Fibroblast of skin of left quadriceps (primary cell): ENCODE measurements at places on chromosomes 12 and 14.

DNA sequence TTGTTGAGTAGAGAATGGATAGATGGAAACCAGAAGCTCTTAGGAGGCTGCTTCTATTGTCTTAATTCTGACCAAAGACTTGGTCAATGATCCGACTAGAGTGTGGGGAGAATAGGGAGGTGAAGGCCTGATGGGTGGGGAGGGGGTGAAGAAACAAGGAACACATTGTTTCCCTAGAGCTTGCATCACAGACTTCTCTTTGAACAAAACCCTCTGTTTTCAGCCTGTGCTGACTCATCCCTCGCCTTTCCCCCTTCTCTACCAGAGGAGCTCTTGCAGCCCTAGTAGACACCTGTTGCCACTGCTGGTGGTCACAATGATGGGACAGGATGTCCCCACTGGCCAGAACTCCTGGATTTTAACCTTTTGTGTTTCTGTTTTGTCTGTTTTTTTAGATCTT, 46.8 kb upstream of the CISTR start:
- no peak for DNase-seq

GRCh38 chr12:53638057-53638456, 11.9 kb upstream of the ATF7 start:
- DNase-seq = no peak

DNA sequence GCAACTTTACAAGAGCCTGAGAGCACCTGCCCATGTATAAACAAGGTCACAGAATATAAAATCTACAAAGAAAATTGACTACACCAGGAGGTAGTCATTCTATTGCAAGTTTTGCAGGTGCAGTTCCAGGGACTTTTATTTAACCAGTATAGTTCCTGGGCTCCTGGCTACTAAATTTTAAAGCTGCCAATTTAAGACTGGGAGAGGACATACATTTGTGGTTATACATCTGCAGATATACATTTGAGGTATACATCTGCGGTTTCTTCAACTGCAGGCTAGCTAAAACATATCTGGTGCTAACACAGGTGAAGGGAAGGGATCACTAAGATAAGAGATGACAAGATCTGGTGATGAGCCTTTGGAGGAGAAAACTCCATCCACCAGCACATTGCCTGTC, 30.2 kb downstream of the BBS10 start:
- no peak for DNase-seq

- DNase-seq = peak; percentile 63
Measured at GRCh38 chr12:77995436-77996167, 164.9 kb downstream of the NAV3 start.

GRCh38 chr14:100246809-100247428, 8.0 kb downstream of the YY1 start:
- DNase-seq = peak; percentile 16

GRCh38 chr12:115897729-115898128, 379.8 kb downstream of the MED13L start:
- no peak for DNase-seq

DNA sequence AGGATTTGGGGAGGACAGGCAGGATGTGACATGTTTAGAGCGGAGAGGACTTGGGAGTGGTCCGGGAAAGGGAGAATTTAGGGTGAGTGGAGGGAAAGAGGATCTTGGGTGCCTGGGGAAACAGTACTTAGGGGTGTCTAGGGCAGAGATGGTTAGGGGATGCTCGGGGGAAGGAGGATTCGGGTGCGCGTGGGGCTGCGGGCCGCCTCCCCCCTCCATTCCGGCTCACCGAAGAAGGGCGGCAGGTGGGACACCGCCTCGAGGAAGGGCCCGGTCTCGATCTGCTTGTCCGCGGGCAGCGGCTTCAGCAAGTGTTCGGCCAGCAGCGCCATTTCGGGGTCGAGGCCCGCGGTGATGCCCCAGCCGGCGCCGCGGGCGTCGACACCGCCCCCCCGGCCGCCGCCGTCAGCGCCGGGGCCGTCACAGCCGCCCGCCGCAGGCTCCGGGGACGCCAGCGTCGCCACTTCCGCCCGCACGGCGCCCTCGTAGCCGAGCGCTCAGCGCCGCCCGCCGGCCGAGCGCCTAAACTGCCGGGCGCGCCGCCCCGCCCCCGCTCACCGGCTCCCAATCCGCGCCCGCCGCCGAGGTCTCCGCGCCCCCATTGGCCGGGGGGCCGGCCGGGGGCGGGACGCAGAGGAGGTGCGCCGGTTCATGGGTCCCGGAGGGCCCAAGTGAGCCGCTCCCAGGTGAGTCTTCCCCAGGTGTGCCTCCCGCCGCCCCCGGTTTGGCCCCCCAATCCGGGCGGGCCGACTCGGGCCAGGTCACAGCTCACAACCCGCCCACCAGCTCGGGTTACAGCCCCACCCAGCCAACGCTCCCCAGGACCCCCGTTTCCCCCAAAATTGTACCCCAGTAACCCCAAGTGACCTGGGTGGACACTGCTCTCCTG, at the start of gene GLTP:
GLTP (minus strand) TSS at position 499 of the 889 bp plus-strand sequence; CDS start at position 332, 167 bp downstream.
- peak; percentile 54 for DNase-seq

DNA sequence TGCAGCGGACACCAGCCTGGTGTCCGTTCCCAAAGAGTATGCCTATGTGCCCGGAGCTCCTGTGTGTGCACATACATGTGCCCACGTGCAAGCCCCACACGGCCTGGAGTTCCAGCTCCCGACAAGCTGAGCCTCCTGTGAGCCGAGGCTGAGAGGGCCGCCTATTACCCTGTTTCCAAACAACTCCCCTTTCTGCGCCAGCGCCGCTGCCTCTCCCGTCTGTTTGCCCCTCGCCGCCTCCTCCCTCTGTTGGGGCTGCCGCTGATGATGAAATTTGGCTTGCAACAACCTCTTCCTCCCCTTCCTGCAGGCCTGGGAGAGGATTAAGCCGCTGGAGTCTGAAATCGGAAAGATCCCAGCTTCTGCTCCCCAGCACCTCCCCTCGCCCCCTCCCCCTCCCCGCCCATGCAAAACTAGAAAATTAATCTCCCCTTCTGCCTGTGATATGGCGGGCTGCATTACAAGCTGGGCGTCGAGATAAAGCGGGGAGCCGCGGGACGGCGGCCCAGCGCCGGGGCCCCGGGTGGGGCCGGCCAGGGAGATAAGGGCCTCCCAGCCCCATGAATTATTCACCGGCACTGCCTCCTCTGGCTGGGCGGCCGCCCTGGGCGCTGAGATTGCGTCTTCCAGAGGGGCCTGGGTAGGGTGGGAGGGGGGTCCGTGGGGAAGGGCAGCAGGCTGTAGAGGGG, 6.8 kb upstream of the ASIC1 start:
- peak; percentile 48 for DNase-seq

DNA sequence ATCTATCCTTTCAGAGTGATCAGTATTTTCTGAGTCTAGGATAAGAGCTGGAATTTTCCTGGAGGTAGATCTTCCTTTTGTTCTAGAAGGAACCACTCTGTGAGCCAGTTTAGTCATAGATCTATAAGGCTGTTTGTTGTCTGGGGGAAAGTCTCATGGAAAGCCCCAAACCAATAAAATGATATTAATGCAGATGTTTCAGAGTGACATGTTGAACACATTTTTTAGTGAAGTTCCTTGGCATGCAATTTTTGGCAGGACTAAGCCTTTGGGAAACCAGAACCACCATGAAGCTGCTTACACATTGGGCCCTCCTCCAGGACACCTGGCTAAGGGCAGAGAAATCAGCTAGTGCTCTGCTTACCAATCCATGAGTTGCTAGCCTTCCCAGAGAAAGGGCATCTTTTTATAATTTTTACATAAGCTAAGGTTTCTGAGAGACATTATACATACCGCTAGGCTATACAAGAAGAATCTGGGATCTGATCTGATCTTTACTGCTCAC, 101.5 kb upstream of the PCED1B start:
- no peak for DNase-seq

DNA sequence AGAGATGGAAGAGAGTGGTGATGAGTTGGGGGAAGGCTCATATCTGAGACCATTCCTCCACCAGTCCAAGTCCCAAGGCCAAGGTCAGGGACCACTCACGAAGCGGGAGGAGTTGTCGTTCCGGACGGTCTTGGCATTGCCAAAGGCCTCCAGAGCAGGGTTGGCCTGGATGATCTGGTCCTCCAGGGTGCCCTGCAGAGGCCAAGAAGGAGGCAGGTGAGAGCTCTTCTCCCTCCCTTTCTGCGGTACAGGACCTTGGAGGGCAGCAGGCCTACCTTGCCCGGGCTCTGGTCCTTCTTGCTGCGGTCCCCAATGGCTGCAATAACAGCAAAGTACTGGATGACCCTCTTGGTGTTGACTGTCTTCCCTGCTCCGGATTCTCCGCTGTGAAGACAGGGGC, 4.0 kb downstream of the MYH7 start:
- no peak for DNase-seq

- DNase-seq = no peak
Measured at GRCh38 chr14:85402569-85403162, 127.3 kb upstream of the FLRT2 start.

DNA sequence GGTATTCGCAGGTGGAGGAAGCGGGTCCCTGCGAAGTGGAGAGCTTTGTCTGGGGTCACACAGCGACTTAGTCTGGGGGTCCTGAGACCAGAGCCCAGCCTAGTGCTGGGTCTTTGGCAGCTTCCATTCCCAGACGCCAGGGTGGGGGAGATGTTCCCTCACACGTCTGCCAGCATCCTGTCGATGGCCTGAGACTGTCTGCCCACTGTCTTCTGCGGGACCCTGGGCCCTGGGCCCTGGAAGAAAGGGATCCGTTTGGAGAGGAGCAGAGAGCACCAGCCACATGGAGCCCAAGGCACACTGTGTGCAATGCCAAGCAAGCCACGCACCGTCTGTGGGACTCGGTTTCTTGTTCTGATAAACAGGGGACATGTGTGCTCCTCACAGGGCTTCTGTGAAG, 197.2 kb downstream of the KIF26A start:
- DNase-seq = no peak

DNA sequence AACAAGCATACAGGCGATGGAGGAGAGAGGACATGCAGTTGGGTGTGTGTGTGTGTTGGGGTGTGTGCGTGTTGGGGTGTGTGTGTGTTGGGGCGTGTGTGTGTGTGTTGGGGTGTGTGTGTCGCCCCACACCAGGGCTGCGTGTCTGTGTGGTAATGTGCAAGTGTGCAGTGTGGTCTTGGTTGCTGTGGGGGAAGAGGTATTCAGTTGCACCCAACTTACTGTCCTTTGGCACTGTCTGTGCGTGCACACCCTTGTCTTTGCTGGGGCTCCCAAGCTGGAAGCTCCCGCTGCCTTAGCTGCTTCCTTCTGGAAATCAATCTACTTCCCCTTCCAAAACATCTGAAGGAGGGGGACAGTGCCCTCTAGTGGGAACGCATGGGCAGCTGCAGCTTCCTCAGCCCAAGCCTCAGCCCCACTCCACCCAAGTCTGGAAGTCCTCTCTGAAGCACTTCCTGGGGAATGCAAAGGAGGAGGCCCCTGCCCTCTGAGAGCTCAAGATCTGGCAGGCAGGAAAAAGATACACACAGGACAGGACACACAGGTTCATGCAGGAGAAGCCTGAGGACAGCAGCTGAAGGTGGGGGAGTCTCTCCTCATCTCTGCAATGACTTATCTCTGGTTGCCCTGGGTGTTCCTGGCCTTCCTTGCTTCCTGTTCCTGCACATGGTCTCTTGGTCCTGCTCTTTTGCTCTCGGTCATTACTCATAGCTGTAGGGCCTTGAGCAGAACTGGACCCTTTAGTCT, 13.1 kb downstream of the ASIC1 start:
- peak; percentile 63 for DNase-seq
